ENCODE measurements at places on chromosomes 11 and 22. TPM values are rescaled to one million over a fixed set of nuclear protein-coding genes. Genes with fewer than 3 reads are reported as not detected.
A peak's percentile ranks its signal among the peaks of the same experiment; 100 is the strongest.

DNA sequence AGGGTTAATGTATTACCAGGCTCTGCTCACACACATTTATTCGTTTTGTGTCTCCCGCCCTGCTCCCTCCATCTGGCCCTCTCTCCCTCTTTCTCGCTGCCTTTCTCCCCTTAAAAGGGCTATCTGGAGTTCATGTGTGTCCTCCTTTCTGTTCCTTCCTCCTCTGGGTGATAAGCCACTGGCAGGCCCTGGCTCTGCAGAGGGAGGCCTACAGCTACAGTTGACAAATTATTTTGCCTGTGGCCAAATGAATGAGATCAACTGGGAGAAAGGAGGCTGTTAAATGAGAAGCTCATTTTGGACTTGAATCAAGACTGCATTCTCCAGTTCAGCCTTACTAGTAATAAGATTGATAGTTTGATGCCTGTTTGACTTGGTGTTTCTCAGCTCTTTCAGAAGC, 17.5 kb upstream of the OPCML start:
- no peak overlapping the region for H3K27ac ChIP-seq
- DNase-seq, result no peak
- no peaks in the 10 kb centered on the region for H3K27me3 ChIP-seq
- H3K36me3 ChIP-seq, result no peaks in the 10 kb centered on the region

GRCh38 chr22:50085211-50085972, at the start of gene MLC1:
MLC1 (minus strand) TSS chr22:50085426; CDS start chr22:50084902, 524 bp downstream.
- peaks cover 11% of the 10 kb centered on the region for H3K27me3 ChIP-seq
- no peak within 1 kb of the TSS for H3K27ac ChIP-seq
- H3K4me3 ChIP-seq, result peak within 1 kb of the TSS; percentile 5

DNA sequence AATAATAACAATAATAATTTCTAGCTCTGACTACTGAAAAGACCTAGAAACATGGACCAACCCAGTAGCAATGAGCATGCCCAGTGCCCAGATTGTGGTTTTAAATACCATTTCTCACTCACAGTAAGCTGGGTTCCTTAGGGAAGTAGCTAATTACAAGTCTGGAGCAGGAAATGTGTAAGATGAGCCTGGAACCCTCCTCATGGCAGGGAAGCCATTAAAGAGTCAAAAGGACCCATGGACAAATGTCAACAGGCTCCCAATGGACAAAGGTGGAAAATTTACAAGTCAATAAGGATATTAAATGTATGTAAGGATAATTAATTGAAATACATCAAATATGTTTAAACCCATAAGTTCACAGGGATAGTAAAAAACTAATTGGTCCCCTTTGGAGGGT, 10.6 kb upstream of the CSNK2A3 start:
- no peaks in the 10 kb centered on the region for H3K27me3 ChIP-seq
- H3K36me3 ChIP-seq, result no peaks in the 10 kb centered on the region
- H3K27ac ChIP-seq, result no peak overlapping the region
- H3K4me3 ChIP-seq, result no peak overlapping the region
- no peak for DNase-seq

DNA sequence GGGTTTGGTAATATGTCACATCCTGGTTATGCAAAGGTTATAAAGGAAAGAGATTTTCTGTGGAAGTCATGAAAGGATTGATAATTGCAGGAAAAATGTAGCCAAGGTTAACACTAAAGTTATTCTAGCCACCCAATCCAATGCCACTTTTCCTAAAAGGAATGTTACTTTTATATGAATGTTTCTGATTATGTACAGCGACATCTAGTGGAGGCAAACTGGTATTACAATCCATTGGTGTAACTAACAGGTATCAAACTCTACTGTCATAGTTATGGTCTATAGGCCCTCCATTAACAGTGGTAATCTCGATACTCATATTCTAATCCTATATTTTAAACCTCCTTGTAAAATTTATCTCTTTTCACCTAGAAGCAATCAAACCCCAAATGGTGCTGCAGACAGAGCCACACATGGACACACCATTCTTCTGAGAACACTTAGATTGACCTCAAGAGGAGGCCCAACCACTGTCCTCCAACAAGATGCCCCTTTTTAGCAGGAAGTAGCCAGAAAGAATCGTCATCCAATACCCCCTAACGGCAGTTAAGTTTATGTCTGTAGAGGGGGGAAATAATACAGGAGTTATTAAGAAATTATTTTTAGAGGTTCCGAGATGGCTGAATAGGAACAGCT, 74.9 kb upstream of the RAG2 start:
- no peak overlapping the region for H3K4me3 ChIP-seq
- H3K27me3 ChIP-seq, result peaks cover 3% of the 10 kb centered on the region
- H3K4me1 ChIP-seq, result no peaks in the 10 kb centered on the region
- H3K27ac ChIP-seq, result no peak overlapping the region
- no peaks in the 10 kb centered on the region for H3K36me3 ChIP-seq

DNA sequence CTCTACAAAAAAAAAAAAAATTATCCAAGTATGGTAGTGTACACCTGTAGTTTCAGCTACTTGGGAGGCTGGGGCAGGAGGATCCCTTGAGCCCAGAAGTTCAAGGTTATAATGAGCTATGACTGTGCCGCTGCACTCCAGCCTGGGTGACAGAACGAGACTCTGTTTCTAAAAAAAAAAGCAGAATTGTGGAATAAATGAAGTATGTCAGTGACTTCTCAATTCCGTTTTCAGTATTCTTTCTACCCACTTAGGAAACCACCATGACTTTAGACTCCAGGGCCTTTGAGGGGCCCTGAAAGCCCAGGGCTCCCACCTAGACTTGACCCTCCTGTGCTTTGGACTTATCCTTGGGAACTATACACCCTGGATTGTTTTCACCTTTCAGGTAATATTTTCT, 6.5 kb upstream of the NUP160 start:
- H3K27me3 ChIP-seq, result no peaks in the 10 kb centered on the region
- no peak overlapping the region for H3K27ac ChIP-seq
- H3K36me3 ChIP-seq, result no peaks in the 10 kb centered on the region
- H3K4me3 ChIP-seq, result no peak overlapping the region
- no peak for DNase-seq

DNA sequence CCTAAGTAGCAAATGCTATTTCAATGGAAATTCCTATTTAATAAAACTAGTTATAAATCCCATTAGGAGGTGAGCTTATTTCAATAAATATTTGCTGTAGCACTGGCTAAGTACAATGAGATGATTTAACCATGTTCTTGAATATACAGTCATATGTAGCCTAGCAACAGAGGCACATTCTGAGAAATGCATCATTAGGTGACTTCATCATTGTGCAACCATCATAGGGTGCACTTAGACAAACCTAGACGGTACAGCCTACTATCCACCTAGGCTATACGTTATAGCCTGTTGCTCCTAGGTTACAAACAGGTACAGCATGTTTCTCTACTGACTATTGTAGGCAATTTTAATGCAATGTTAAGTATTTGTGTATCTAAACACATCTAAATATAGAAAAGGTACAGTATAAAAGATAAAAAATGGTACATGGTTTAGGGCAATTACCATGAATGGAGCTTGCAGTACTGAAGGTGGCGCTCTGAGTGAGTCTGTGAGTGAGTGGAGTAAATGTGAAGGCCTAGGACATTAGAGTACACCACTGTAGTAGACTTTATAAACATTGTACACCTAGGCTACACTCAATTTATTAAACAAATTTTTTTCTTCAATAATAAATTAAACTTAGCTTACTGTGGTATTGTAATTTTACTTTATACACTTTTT, 350.1 kb downstream of the CASP12 start:
- no peaks in the 10 kb centered on the region for H3K36me3 ChIP-seq
- no peak overlapping the region for H3K27ac ChIP-seq

- peak overlapping the region; percentile 99 for H3K27ac ChIP-seq
- H3K4me1 ChIP-seq, result peaks cover 22% of the 10 kb centered on the region
- peaks cover 3% of the 10 kb centered on the region for H3K36me3 ChIP-seq
- no peaks in the 10 kb centered on the region for H3K27me3 ChIP-seq
- H3K4me3 ChIP-seq, result peak overlapping the region; percentile 76
These were observed 27.4 kb upstream of the MALAT1 start for GRCh38 chr11:65471447-65471891.

DNA sequence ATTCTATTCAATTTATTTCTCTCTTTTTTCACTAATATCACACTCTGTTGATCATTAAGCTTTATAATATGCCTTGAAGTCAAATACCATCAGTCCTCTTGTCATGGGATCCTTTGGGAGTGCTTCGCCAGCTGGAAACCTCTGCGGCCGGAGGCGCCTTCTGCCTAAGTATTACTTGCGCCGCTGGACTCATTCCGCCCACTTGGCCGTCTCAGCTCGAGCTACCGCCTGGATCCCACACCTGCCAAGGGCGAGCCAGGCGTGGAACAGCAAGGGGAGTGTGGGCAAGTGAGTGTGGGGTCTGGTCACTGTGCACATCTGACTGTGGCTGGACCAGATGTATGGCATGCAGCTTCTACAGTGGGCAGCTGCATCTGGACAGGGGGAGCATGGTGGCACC, 9.1 kb upstream of the MAP6 start:
- peaks cover 17% of the 10 kb centered on the region for H3K4me1 ChIP-seq
- H3K4me3 ChIP-seq, result no peak overlapping the region
- H3K27me3 ChIP-seq, result peaks cover 19% of the 10 kb centered on the region
- peaks cover under 1% of the 10 kb centered on the region for H3K36me3 ChIP-seq
- no peak for DNase-seq

DNA sequence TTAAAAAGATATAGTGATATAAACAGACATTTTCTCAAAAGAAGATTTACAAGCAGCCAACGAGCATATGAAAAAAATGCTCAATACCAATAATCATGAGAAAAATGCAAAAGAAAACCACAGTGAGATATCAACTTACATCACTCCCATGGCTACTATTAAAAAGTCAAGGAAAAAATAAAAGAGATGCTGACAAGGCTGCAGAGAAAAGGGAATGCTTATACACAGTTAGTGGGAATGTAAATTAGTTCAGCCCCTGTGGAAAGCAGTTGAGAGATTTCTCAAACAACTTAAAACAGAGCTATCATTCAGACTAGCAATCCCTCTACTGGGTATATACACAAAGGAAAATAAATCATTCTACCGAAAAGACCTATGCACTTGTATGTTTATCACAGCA, 97.1 kb upstream of the CARD18 start:
- no peak overlapping the region for H3K27ac ChIP-seq
- no peaks in the 10 kb centered on the region for H3K4me1 ChIP-seq
- H3K4me3 ChIP-seq, result no peak overlapping the region
- H3K36me3 ChIP-seq, result no peaks in the 10 kb centered on the region
- no peak for DNase-seq
- H3K27me3 ChIP-seq, result no peaks in the 10 kb centered on the region

DNA sequence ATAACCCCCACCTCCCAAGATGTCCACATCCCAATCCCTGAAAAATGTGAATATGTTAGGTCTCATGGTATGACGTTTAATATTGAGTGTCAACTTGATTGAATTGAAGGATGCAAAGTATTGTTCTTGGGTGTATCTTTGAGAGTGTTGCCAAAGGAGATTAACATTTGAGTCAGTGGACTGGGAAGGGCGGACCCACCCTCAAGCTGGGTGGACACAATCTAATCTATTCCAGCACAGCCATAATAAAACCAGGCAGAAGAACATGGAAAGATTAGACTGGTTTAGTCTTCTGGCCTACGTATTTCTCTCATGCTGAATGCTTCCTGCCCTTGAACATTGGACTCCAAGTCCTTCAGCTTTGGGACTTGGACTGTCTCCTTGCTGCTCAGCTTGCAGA, 315.5 kb downstream of the GUCY1A2 start:
- H3K27me3 ChIP-seq, result no peaks in the 10 kb centered on the region
- DNase-seq, result no peak
- no peak overlapping the region for H3K4me3 ChIP-seq
- H3K36me3 ChIP-seq, result no peaks in the 10 kb centered on the region

- H3K36me3 ChIP-seq, result no peaks in the 10 kb centered on the region
- peaks cover 6% of the 10 kb centered on the region for H3K27me3 ChIP-seq
- no peak overlapping the region for H3K4me3 ChIP-seq
These were observed 16.8 kb upstream of the PANX2 start for GRCh38 chr22:50153756-50154140.

DNA sequence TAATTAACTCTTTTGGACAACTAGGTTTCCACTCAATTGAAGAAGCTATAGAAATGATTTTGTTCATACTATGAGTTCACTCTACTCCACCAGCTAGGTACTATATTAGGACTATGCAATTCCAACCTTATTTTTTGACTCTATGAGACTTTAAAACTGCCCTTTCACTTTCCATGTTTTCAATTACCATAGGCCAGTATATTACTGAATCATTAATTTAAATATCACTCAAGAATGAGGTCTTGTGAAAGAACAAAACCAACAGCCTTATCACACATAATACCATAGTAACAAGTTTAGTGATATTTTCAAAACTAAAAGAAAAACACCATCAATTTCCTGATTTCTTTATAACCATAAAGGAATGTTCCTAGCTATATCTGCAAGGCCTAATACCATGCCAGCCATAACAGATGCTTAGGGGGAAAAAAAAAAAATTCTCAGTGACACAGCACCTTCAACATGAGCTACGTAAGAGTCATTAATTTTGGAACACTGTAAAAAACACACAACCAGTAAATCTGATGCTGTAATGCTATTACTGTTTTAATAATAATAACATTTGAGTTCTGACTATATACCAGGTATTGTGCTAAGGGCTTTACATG, 6.1 kb downstream of the DCUN1D5 start:
- H3K4me1 ChIP-seq, result peaks cover 34% of the 10 kb centered on the region
- H3K4me3 ChIP-seq, result no peak overlapping the region
- no peak overlapping the region for H3K27ac ChIP-seq
- no peaks in the 10 kb centered on the region for H3K27me3 ChIP-seq

GRCh38 chr11:120792306-120792705, 231.6 kb upstream of the TBCEL start:
- peaks cover 1% of the 10 kb centered on the region for H3K27me3 ChIP-seq
- no peaks in the 10 kb centered on the region for H3K36me3 ChIP-seq
- H3K4me3 ChIP-seq, result no peak overlapping the region
- no peaks in the 10 kb centered on the region for H3K4me1 ChIP-seq

- H3K4me1 ChIP-seq, result no peaks in the 10 kb centered on the region
- H3K27me3 ChIP-seq, result peaks cover 3% of the 10 kb centered on the region
- no peak overlapping the region for H3K27ac ChIP-seq
- DNase-seq, result no peak
These were observed 28.4 kb downstream of the RASD2 start for GRCh38 chr22:35568751-35569739.

The CRACR2B gene
- total RNA-seq, result 1.3 TPM

The C11orf87 gene
- total RNA-seq, result not detected
